Head of caudate nucleus (tissue), 42 donors: ENCODE measurements at places on chromosomes 13 and 19.

DNA sequence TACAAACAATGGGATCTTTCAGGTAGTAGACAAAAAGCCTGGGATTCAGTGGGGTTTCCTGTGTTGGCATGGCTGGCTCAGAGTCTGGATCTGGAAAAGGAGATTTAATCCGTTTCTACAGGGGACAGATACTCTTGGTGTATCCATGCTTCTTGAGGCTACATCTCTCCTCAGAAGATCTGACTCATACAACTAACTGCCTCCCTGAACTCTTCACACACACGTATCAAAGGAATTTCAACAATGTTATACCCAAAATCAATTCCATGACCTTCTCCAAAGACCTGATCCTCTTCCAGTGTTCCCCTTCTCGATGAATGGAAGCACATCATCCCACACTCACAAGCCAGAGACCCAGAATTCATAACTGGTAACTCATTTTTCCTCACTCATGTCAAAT lies 435.3 kb upstream of the NBEA start:
- DNase-seq: no peak

DNA sequence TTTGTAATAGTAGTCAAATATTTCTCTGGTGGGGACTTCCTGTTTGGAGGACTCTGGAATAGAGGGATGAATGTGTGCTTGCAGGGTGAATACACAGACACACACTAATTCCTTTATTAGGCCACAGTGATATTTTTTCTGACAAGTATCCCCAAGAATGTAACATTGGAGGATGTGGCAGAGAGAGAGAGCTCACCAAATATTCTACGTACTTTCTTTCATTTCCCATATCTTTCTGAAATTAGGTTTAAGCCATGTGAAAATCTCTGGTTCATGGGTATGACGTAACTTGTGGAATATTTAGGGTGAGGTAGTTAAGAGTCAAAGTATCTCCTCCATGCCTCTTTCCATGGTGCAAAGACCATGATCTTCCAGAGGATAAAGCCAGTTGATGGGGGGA lies 463.4 kb downstream of the DIAPH3 start:
- DNase-seq: no peak

GRCh38 chr19:38425810-38426466 lies at the start of gene RASGRP4:
TSS of gene RASGRP4 (minus strand) at chr19:38426219. CDS start at chr19:38426091, 128 bp downstream.
- DNase-seq: peak; percentile 52

- DNase-seq: no peak
Observed at GRCh38 chr13:107203146-107203847, 635.4 kb upstream of the ARGLU1 start.

GRCh38 chr19:40256512-40256911 lies 28.6 kb downstream of the AKT2 start:
- no peak for DNase-seq

DNA sequence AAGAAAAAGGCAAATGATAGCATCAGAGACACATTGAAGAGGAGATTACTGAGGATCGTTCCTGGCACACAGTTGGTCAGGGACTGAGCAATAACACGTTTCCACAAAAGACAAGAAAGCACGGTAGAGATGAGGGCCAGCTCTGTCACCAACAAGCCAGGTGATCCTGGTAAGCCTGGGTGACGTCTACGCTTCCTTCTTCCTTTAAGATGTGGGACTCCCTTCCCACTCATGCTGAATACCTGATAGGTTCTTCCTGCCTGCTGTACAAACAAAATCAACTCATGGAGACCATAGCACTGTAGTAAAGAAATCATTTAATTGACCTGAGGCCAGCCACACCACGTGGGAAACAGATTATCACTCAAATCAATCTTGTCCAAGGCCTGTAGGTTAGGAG lies 19.7 kb upstream of the COG3 start:
- DNase-seq: no peak

- no peak for DNase-seq
Observed at GRCh38 chr19:8702350-8702749, 3.8 kb upstream of the ACTL9 start.

DNA sequence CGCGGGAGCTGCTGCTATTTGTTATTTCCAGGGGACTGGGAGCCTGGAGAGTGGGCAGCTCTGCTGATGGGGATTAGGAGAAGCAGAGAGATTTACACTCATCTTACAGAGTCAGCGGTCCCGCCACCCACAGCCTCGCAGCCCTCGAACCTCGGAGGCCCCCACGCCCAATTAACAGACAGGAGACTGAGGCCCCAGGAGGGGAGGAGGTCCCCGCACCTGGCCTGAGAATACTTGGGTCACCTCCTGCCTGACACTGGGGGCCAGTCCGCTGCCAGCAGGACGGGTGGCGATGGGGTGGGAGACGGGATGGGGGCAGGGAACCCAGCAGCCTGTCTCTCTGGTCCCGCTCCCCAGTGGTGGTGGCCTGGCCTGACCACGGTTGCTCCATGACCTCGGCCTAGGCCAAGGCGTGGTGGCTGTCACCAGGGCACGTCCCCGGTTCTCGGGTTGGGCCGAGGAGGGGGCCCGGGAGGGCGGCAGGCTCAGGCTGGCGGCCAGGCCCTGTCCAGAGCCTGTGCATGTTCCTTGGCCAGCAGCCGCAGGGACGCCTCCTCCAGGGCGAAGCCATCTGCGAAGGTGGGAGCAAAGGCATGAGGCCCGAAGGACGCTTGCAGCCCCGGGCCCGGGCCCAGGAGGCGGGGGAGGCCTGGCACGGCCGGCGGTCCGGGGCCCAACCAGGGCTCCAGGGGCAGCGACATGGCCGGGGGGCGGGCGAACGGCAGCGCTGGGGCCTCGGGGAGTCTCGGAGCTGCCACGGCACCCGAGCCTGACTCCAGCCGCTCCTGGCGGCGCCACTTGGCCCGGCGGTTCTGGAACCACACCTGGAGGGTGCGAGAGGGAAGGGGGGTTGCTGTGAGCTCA lies 1.7 kb downstream of the RAX2 start:
- DNase-seq: no peak

DNA sequence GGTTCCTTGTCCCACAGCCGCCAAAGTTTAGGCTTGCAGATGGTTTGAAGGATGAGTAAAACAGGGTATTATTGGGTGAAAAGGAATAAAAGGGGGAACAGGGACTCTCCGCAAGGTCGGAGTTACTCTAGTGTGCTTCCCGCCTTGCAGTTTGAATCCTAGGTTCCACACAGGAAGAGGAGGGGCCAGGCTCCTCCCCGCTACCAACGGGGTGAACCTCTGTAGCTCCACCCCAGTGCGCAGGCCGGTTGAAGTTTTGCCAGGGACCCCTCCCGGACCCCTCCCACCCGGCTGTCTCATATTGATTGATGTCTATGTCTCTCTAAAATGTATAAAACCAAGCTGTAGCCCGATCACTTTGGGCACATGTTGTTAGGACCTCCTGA lies 11.6 kb upstream of the GTF2F2 start:
- DNase-seq: no peak

DNA sequence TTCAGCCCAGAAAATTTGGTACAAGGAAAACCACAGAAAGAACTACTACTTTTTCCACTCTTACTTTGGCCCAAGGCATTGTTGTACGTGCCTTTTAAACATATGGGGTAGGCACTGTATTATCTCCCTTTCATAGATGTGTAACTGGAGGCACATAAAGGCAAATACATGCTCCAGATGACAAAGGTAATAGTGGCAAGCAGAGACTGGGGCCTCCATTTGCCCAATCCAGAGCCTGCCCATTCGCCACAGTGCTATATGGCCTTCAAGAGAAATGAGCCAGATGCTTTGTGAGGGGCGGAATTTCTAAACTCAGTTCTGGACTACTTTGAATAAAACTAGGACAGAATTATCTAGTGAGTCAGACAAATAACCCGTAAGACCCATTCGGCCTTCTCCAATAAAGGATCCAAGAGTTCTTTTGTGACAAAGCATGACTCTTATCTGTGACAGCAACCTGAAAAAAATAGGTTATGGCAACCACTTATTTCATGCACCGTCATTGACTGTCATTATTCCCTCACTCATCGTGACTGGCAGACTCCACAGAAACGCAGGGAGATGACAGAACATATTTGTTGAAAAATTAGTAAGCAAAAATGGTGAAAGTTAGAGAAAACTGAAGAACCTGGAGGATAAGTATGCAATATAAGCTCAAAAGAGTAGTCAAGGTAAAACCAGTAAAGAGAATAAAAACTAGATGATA lies 712.0 kb upstream of the GPC6 start:
- DNase-seq: no peak

DNA sequence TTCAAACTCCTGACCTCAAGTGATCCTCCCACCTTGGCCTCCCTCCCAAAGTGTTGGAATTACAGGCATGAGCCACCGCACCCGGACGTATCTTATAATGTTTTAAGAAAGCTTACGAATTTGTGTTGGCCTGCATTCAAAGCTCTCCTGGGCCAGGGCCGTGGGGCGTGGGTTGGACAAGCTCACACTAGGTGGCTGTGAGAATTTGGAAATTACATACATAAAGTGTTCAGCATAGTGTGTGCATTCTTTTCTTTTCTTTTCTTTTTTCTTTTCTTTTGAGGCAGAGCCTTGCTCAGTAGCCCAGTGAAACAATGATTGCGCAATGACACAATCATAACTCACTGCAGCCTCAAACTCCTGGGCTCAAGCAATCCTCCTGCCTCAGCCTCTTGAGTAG lies 2.6 kb downstream of the ZSWIM4 start:
- DNase-seq: no peak

DNA sequence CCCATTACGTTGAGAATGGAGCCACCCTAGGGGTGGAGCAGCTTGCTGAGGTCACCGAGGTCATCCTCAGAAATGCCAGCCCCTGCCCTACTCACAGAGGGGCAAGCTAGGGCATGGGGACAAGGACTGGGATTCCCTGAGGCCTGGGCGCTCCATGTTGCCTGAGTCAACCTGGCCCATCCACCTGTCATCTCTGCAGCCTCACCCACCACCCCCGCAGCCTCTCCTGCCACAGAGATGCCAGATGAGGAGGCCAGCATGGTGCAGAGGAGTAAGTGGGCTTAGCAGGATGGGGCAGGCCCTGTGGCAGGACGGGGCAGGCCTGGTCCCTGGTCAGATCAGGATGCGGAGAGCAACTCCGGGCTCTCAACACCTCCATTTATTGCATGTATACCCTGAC lies 9.5 kb downstream of the NKPD1 start:
- no peak for DNase-seq

DNA sequence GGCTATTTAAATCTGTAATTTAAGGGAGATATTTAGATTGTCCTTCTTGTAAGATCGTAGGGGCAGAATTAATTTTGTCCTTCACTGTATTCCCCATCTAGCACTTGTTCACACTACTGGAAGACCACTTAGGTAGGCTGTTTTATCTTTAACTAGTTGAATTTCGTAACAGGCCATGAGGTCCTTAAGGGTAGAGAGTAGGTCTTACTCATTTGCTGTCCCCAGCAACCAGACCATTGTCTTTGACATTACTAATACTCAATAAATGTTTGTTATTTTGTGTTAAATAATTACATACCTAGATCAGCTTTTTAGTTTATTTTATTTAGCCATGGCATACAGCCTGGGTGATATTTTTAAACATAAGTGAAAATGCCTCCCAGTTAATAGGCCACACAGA lies 177.1 kb downstream of the PCCA start:
- no peak for DNase-seq

GRCh38 chr19:719636-720344 lies 11.1 kb downstream of the PALM start:
- DNase-seq: peak; percentile 20

GRCh38 chr13:52811841-52812240 lies 36.6 kb downstream of the PCDH8 start:
- DNase-seq: no peak

DNA sequence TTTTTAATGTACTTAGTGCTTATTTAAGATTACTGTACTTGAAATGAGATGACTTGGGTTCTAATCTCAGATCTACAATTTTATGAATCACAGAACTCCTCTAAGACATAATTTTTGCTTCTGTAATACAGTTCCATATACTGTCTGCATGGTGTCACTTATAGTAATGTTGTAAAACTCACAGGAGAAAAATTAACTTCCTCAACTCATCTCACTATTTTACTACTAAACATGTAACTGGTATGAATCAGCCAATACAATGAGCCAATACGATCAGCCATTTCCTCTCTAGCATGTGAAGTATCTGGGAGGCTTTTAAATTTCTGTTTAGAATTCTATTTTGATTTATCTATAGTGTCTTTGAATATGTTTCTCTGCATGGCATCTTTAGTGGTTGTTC lies 85.3 kb downstream of the NHLRC3 start:
- DNase-seq: no peak

DNA sequence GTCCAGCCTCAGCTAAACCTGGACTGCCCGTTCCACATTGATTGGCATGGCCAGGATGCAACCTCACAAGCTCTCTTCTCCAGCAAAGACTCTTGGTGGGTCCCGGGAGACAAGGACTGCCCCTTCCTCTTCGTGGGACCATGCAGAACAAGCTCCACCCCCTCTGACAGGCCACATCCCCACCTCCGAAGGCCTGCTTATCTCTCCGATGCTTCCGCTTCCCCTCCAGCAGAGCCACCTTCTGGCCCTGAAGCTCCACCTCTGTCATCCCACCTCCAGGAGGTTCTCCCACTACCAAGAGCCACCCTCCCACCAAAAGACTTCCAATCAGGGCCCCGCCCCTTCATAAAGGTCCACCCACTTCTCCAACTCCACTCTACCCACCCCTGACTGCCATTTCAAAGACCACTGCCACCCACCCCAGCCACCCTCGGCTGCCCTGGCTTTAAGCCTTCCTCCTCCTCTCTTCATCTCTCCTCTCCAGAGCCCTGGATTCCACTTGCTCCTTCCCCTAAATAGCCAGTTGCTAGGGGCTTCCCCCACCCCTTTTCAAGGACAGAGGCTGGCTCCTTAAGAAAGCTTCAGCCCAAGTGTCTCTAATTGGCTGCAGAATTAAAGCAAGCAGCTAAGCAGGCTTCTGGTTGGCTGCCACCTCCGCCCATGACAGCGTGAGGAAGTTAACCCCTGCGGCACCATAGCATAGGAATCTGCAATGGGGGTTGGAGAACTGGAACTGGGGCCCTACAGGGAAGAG lies 9.9 kb downstream of the LRFN1 start:
- peak; percentile 40 for DNase-seq

GRCh38 chr19:50877338-50877737 lies 4.1 kb downstream of the KLK2 start:
- no peak for DNase-seq

GRCh38 chr19:54253331-54254194 lies 3.5 kb downstream of the LILRB5 start:
- no peak for DNase-seq

DNA sequence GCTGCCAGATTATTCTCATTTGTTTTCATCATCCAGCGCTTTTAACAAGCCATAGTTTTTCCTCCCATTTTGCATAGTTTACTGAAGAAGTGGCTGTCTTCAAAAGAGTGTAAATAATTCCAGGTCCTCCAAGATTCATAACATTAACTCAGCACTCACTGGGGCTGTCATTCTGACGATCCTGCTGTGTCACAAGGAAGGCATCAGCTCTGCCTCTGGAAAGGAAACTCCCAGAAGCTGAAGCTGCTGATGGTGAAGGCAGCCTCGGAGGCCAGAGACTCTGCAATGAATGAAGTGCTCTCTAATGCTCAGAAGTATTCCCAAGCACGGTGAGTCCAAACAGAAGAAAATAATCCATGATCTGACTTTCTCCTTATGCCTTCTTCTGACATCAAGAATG lies 60.0 kb downstream of the FLT1 start:
- DNase-seq: no peak

- DNase-seq: no peak
Observed at GRCh38 chr19:16074488-16075365, 1.6 kb upstream of the TPM4 start.

- no peak for DNase-seq
Observed at GRCh38 chr13:64276232-64276631, 2860.6 kb upstream of the PCDH20 start.
